Common myeloid progenitor, CD34-positive (primary cell): ENCODE measurements at places on chromosomes 3 and 15.

- peaks cover 15% of the 10 kb centered on the region for H3K4me1 ChIP-seq
- no peaks in the 10 kb centered on the region for H3K36me3 ChIP-seq
- no peak for DNase-seq
- no peak overlapping the region for H3K27ac ChIP-seq
Measured at GRCh38 chr3:168162172-168162571, 66.4 kb upstream of the GOLIM4 start.

DNA sequence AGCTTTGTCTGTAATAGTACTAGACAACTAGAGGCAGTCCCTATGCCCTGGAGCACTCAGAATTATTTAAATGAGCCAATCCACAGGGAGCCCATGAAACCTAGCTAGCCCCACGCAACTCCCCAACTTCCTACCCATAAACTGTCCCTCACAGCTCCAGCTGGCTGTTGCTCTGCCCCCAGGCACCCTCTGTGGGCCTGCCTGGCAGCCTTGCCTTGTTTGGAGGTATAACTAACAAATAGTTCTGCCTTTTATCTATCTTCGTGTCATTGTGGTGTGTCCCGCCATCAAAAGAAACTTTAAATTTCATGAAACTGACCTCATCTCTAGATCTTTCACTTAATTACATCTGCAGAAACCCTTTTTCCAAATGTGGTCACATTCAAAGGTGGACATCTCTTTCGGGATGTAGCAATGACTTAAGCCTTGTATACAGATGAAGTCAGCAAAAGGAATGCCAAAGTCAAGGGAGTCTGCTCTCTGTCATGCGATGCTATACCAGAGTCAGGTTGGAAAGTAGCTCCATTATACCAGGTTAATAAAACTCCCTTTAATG lies 1.8 kb upstream of the RTP3 start:
- no peak overlapping the region for H3K4me3 ChIP-seq
- H3K4me1 ChIP-seq = peaks cover 3% of the 10 kb centered on the region
- no peaks in the 10 kb centered on the region for H3K36me3 ChIP-seq
- DNase-seq = no peak
- no peaks in the 10 kb centered on the region for H3K27me3 ChIP-seq
- no peak overlapping the region for H3K27ac ChIP-seq

- no peaks in the 10 kb centered on the region for H3K27me3 ChIP-seq
- no peak overlapping the region for H3K4me3 ChIP-seq
- H3K36me3 ChIP-seq = no peaks in the 10 kb centered on the region
- peak; percentile 72 for DNase-seq
Measured at GRCh38 chr15:33788906-33789540, 179.3 kb upstream of the CHRM5 start.

GRCh38 chr15:58331560-58331912 lies 100.3 kb upstream of the LIPC start:
- H3K27ac ChIP-seq = peak overlapping the region; percentile 84
- H3K4me3 ChIP-seq = peak overlapping the region; percentile 45
- no peaks in the 10 kb centered on the region for H3K27me3 ChIP-seq
- no peak for DNase-seq
- no peaks in the 10 kb centered on the region for H3K36me3 ChIP-seq

DNA sequence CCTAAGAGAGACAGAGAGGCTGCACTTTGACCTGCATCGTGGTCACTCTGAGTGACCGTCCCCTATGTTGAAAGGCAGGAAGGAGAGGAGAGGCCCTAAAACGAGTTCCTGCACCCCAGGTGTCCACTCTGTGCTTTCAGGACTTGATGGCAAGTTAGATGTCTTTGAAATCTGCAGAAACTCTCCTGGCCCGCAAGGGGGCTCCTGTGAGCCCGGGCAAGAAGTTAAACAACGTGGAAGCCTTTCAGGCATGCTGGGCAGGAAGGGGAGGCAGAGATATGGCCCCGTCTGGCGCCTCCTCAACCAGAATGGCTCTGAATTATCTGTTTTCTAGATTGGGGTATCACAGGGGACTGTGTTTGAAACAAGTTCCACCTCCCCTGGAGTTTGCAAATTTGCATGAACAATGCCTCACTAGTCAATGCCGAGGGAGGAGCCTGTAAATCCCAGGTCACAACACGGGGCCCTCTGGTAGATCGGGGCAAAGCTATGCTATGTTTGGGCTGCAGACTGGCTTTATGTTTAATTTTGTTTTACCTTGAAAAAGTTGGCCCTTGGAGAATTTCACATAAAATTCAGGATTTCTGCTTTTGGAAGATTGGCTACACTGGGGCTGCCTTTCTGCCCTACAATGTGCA lies 9.8 kb downstream of the CTXND1 start:
- H3K27me3 ChIP-seq = peaks cover 6% of the 10 kb centered on the region
- DNase-seq = peak; percentile 56
- H3K27ac ChIP-seq = no peak overlapping the region
- H3K4me3 ChIP-seq = no peak overlapping the region
- no peaks in the 10 kb centered on the region for H3K36me3 ChIP-seq

- H3K36me3 ChIP-seq = no peaks in the 10 kb centered on the region
- H3K4me3 ChIP-seq = no peak overlapping the region
- no peaks in the 10 kb centered on the region for H3K27me3 ChIP-seq
- no peak overlapping the region for H3K27ac ChIP-seq
- no peaks in the 10 kb centered on the region for H3K4me1 ChIP-seq
- no peak for DNase-seq
Measured at GRCh38 chr3:134018406-134018805, 11.3 kb downstream of the SLCO2A1 start.

DNA sequence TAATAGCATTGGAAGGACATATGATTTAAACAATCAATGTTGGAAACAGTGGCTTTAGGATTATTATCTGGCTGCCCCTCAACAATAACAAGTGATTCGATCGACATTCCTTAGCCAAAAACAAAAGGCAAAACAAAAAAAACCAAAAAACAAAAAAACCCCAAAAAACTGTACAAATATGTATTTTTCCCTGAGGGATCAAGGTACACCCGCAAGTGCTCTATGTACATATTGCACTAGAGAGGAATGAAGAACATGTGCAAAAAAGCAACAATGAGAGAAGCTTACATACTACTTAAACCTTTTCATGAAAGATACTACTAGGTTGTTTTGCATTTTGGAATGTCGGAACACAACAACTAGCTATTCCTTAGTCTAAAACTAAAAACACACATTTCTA lies 14.2 kb upstream of the ICE2 start:
- H3K36me3 ChIP-seq = no peaks in the 10 kb centered on the region
- no peak overlapping the region for H3K27ac ChIP-seq
- H3K27me3 ChIP-seq = no peaks in the 10 kb centered on the region
- no peak for DNase-seq
- no peak overlapping the region for H3K4me3 ChIP-seq

DNA sequence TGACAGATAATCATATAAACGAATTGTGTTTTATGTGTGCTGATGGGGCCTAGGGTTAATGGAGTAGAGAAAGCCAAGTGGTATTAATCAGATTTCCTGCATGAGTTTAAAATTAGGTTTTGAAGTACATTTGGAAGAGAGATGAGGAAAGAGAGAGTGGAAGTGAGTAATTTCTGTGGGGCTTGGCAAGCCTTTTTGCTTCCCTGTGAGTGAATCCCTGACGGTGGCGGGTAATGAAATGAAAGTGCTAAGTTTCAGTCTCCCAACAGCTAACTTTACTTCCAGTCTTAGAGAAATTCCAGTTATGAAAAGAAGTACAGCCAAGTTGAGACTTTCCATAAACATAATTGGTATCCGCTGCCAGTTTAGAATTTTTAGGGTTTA lies 139.4 kb downstream of the BBX start:
- no peaks in the 10 kb centered on the region for H3K4me1 ChIP-seq
- H3K27me3 ChIP-seq = no peaks in the 10 kb centered on the region
- peaks cover 8% of the 10 kb centered on the region for H3K36me3 ChIP-seq
- H3K4me3 ChIP-seq = no peak overlapping the region
- H3K27ac ChIP-seq = no peak overlapping the region

- H3K27ac ChIP-seq = no peak overlapping the region
- no peaks in the 10 kb centered on the region for H3K27me3 ChIP-seq
- H3K36me3 ChIP-seq = peaks cover 14% of the 10 kb centered on the region
- H3K4me3 ChIP-seq = no peak overlapping the region
- DNase-seq = no peak
- H3K4me1 ChIP-seq = no peaks in the 10 kb centered on the region
Measured at GRCh38 chr15:92157666-92158298, 235.9 kb upstream of the ST8SIA2 start.

DNA sequence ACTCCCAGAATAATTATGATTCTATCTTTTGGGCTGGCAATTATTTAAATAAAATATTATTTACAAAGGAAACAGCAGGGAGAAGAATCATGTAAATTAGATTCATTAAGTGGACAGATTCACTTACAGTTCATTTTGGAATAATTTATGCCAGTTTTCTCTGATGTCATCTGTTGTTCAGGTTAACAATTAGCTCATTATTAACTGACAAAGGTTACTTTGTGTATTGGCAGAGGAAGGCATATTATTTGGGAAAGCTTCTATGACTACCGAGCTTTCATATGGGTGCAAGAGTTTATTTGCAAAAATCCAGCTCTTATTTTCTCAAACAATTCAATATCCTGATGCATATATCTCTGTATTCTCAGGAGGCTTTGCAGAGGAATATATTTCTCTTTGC lies 224.4 kb downstream of the CHST2 start:
- no peak overlapping the region for H3K27ac ChIP-seq
- no peaks in the 10 kb centered on the region for H3K36me3 ChIP-seq
- DNase-seq = no peak
- no peak overlapping the region for H3K4me3 ChIP-seq
- no peaks in the 10 kb centered on the region for H3K27me3 ChIP-seq
- no peaks in the 10 kb centered on the region for H3K4me1 ChIP-seq

- peaks cover 54% of the 10 kb centered on the region for H3K4me1 ChIP-seq
- H3K4me3 ChIP-seq = peak overlapping the region; percentile 64
- H3K27ac ChIP-seq = peak overlapping the region; percentile 64
- peak; percentile 71 for DNase-seq
- H3K27me3 ChIP-seq = no peaks in the 10 kb centered on the region
- H3K36me3 ChIP-seq = peaks cover 7% of the 10 kb centered on the region
Measured at GRCh38 chr3:23810343-23811184, 4.8 kb downstream of the UBE2E1 start.

GRCh38 chr3:64109438-64109837 lies 86.1 kb upstream of the PSMD6 start:
- no peak for DNase-seq
- no peaks in the 10 kb centered on the region for H3K27me3 ChIP-seq
- H3K27ac ChIP-seq = no peak overlapping the region
- no peak overlapping the region for H3K4me3 ChIP-seq
- no peaks in the 10 kb centered on the region for H3K36me3 ChIP-seq

GRCh38 chr3:51269466-51269865 lies 115.6 kb upstream of the MANF start:
- no peak for DNase-seq
- no peaks in the 10 kb centered on the region for H3K36me3 ChIP-seq
- H3K27me3 ChIP-seq = no peaks in the 10 kb centered on the region

- no peaks in the 10 kb centered on the region for H3K27me3 ChIP-seq
- DNase-seq = no peak
- no peaks in the 10 kb centered on the region for H3K36me3 ChIP-seq
- H3K4me3 ChIP-seq = no peak overlapping the region
- no peak overlapping the region for H3K27ac ChIP-seq
- H3K4me1 ChIP-seq = peaks cover 23% of the 10 kb centered on the region
Measured at GRCh38 chr3:14758297-14758696, 60.5 kb upstream of the FGD5 start.

GRCh38 chr3:4756855-4757574 lies 222.2 kb upstream of the BHLHE40 start:
- no peak for DNase-seq
- H3K27me3 ChIP-seq = no peaks in the 10 kb centered on the region
- H3K36me3 ChIP-seq = peaks cover 55% of the 10 kb centered on the region
- H3K4me1 ChIP-seq = peaks cover 79% of the 10 kb centered on the region
- no peak overlapping the region for H3K27ac ChIP-seq

DNA sequence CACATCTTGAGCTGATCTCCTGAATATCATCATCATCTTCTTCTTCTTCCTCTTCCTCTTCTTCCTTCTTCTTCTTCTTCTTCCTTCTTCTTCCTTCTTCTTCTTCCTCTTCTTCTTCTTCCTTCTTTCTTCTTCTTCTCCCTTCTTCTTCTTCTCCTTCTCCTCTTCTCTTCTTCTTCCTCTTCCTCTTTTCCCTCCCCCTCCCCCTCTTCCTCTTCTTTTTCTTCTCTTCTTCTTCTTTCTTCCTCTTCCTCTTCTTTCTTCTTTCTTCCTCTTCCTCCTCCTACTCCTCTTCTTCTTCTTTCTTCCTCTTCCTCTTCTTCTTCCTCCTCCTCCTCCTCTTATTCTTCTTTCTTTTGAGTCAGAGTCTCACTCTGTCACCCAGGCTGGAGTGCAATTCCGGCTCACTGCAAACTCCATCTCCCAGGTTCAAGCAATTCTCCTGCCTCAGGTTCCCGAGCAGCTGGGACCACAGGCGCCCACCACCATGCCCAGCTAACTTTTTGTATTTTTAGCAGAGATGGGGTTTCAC lies 197.9 kb upstream of the NANOGP8 start:
- H3K4me3 ChIP-seq = no peak overlapping the region
- DNase-seq = no peak

DNA sequence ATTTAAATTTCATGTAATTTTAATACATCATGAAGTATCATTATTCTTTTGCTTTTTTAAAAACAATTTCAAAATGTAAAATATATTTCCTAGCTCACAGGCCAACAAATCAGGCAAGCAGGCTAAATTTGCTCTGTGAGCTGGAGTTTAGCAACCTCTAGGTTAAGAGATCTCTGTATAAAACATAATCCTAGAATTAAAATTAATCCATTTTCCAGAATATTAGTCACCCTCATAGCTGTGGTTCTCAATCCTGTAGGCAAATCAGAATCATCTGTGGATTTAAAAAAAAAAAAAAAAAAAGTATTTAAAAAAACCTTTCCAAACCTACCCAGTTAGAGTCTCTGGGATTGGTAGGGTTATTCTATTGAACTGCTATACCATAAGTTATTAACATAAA lies 209.7 kb downstream of the MINAR1 start:
- H3K27me3 ChIP-seq = no peaks in the 10 kb centered on the region
- no peak overlapping the region for H3K27ac ChIP-seq
- DNase-seq = no peak
- H3K4me1 ChIP-seq = no peaks in the 10 kb centered on the region

GRCh38 chr15:43412096-43412495 lies 41.2 kb downstream of the TUBGCP4 start:
- H3K27me3 ChIP-seq = no peaks in the 10 kb centered on the region
- H3K36me3 ChIP-seq = peaks cover 43% of the 10 kb centered on the region
- H3K4me3 ChIP-seq = no peak overlapping the region
- no peak for DNase-seq
- no peak overlapping the region for H3K27ac ChIP-seq
- no peaks in the 10 kb centered on the region for H3K4me1 ChIP-seq

- no peak within 1 kb of the TSS for H3K27ac ChIP-seq
- H3K36me3 ChIP-seq = no peaks in the 10 kb centered on the region
- no peaks in the 10 kb centered on the region for H3K27me3 ChIP-seq
- peaks cover 10% of the 10 kb centered on the region for H3K4me1 ChIP-seq
- DNase-seq = peak; percentile 52
Measured at GRCh38 chr15:28885630-28886430, at the start of gene APBA2. Gene APBA2, plus strand, starts transcription at chr15:28885974. Its CDS starts 167,911 bp downstream, at chr15:29053885.

DNA sequence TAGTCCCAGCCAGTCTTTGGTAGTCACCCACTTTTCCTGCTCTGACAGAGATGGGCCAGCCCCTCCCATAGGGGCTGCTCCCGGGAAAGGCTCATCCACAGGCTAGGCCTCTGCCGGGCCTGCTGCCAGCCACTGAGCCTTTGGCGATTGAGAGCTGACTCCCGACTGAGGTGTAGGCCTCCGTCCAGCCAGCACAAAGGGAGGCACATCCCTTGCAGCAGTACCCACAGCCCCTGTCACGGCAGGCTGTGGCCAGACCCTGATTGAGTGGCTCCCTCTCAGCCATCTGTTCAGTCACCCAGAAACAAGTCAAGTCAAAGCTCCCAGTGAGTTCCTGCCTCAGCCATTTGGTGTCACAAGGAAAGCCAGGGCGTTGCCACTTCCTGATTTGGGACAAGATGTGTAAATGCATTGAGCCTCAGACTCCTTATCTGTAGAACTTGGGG lies 6.2 kb upstream of the PAK6 start:
- H3K36me3 ChIP-seq = peaks cover 25% of the 10 kb centered on the region
- no peak overlapping the region for H3K27ac ChIP-seq
- no peak overlapping the region for H3K4me3 ChIP-seq
- DNase-seq = no peak
